ENCODE measurements at places on chromosomes 6 and 20.

DNA sequence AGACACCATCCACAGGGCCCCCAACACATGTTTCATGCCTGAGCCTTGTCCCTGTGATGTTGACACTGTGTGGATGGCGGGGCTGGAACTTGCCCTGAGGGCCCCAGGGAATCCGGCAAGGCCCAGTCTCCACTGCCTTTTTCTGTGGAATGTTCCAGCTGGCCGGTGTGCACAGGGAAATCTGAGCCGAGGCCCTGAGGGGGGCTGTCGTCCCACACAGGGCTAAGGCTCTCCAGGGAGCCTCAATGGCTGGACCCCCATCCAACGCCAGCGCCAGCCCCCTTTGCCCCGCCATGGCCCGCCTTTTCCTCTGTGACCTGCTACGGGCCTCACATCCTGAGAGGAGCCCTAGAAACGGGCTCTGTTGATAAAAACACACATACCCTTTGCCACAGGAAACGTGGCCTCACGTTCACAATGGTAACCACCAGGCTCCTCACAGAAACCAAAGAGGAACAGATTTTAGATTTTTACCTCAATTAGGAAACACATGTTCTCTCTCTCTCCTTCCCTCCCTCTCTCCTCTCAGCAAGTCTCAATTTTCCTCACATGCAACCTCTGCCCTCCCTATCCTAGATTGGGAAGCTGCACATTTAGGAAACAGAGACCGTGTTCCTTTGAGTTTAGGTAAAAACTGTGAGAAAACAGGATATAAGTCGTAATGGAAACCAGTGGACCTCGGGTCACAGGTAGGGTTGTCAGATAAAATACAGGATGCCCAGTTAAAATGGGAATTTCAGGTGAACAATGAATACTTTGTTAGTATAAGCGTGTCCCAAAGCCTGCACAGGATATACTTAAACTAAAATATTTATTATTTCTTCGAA is 13.7 kb upstream of the ZNF831 start:
- DNase-seq = no peak

GRCh38 chr20:34302312-34302722 is 838 bp downstream of the AHCY start:
- no peak for DNase-seq

DNA sequence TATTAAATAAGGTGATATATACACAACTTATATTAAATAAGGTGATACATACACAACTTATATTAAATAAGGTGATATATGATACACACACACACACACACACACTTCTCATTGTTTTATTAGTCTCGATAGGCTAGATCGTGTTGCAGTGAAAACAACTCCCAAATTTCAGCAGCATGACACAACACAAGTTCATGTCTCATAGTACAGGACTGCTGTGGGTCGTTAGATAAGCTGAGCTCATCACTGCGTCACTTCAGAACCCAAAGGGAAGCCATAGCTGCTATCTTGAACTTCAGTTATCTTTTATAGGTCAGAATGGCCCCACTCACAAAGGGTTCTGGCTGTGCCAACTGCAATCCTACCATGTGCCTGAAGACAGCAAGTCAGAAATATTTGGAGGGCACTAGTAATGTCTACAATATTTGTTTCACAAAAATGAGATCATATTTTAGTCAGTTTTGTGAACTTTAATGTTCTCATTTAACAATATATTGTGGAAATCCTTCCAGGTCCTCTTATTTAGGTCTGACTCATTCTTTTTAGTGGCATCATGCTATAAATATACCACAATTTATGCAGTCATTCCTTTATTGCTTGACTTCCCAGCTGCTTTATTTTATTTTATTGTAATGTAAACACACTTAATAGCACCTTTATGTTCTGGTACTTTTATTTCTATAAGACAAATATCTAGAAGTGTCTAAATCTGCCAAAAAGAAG is 290.2 kb downstream of the PHACTR1 start:
- no peak for DNase-seq

- DNase-seq = no peak
Observed at GRCh38 chr6:107647439-107647948, 157.6 kb downstream of the SOBP start.

GRCh38 chr20:8602389-8603116 is 466.3 kb upstream of the PLCB4 start:
- no peak for DNase-seq

GRCh38 chr6:15017261-15017660 is 228.6 kb upstream of the JARID2 start:
- no peak for DNase-seq

DNA sequence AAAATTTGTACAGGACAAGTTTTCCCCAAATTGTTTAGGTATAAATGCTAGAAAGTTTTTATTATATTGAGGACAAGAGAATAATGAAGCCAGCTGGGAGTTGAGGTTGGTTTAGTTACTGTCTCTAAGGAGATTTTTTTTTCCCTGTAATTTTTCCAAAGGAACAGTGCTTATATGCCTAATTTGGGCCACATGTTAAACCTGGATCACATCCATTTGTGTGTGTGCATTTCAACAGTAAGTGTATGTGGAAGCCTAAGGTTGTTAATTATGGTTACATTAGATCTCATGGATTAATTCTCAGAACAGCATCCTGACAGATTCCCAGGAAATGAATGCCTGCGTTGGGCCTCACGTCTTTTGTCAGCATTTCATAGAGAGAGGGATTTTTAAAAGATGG is 4.5 kb downstream of the IGF2R start:
- no peak for DNase-seq

DNA sequence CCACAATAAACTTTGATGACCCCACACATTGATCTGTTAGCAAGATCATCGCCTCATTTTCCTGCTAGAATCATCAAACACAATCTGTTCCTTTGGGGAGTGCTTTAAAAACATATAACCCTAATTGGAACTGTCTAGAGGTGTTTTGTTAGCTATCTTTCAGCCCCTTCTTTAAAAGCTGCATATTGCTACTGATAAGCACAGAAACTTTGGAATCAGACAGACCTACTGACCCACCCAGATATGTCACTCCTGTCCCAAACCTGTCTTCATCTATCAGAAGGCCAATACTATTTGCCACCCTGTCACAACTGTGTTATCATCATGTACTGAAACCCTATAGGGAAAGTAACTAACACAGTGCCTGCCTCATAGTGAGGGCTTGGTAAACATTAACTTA is 172.4 kb upstream of the SASH1 start:
- DNase-seq = no peak

DNA sequence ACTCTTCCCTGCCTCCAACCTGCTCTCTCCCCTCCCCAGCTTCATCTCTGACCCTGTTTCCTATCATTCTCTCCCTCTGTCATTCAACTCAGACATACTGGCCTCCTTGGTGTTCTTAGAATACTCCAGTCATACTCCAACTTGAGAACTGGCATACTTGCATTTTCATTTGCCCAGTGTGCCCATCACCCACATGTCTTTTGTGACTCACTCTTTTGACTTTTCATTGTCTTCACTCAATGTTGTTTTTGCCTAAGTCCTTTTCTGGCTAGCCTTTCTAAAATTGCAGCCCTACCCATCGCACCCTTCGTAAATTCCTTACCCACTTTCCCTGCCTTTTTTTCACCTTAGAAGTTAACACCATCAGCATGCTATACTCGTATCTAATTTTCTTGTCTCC is 77.0 kb upstream of the CD2AP start:
- no peak for DNase-seq

DNA sequence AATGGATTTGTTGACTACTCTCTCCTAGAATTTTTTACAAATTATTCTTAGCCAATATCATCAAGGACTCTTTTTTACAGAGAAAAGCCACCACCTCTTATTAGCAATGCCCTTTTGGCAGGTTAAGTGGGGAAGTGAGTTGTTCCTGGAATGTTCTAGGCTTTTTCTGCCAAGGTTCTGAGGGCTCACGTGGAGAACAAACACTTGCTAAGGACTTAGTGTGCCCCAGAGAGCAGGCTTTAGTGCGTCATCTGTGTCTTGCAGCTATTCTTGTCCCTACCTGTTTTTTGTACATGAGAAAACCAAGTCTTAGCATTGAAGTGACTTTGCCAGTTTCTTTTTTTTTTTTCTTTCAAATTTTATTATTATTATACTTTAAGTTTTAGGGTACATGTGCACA is 33.5 kb downstream of the CFAP61 start:
- DNase-seq = no peak

DNA sequence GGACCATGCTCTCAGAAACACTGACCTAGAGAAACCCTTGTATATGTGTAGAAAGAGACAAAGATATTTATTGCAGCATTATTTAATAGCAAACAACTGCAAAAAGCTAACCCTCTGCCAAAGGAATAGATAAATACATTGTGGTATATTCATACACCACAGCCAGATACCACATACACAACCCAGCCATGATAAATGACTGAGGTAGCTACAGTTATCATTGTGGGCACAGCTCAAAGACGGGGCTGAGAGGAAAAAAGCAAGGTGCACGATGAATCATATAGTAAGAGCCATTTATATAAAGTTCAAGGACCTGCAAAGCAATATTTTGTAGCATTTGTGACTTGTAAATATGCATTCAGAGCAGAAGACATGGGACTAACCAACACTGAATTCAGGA is 30.8 kb downstream of the RSPO4 start:
- no peak for DNase-seq

DNA sequence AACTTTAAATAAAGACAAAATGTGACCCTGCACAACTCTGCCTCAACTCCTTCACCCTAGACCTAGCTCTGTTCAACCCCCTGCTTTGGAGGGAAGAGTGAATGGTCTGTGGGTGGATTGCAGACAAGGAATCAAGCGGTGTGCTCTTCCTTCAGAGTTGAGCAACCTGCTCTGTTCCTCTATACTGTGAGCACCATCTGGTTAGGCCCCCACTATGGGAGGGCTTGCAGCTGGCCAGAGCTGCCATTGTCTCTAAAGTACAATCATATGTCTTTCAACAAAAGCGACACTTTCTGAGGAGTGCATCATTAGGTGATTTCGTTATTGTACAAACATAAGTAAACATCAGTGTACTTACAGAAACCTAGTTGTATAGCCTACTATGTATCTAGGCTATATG is 406.1 kb upstream of the MARCKS start:
- no peak for DNase-seq

GRCh38 chr6:156017838-156018237 is 562.2 kb upstream of the NOX3 start:
- DNase-seq = no peak

- no peak for DNase-seq
Observed at GRCh38 chr6:107080036-107080435, 35.3 kb downstream of the BEND3 start.

- no peak for DNase-seq
Observed at GRCh38 chr6:85134172-85134571, 315.7 kb upstream of the NT5E start.

DNA sequence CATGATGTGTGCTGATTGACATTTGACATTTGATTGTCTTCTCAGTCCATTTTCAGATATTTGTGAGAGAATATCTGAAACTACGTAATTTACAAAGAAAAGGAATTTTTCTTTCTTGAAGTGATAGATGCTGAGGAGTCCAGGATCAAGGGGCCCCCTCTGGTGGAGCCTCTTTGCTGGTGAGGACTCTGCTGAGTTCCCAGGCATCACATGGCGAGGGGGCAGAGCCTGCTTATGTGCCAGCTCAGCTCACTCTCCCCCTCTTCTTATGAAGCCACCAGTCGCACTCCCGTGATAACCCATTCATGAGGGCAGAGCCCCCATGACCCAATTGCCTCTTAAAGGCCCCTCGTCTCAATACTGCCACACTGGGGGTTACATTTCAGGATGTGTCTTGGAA is 91.3 kb downstream of the RPP40 start:
- DNase-seq = no peak
